Fibroblast of villous mesenchyme (primary cell): ENCODE measurements at places on chromosomes 16 and 17. TPM values are rescaled to one million over a fixed set of nuclear protein-coding genes. Genes with fewer than 3 reads are reported as not detected.
A peak's percentile ranks its signal among the peaks of the same experiment; 100 is the strongest.

HEATR9 gene
- total RNA-seq: not detected in 2 replicates

ARHGAP44 gene
- 0.64 and 1.3 TPM in 2 replicates for total RNA-seq

TBC1D26 gene
- under 0.01 TPM in 1 of 2 replicates, not detected in the other for total RNA-seq

AANAT gene
- total RNA-seq: not detected in 2 replicates

HBA1 gene
- not detected in 2 replicates for total RNA-seq

SAMD14 gene
- 4.7 and 5.8 TPM in 2 replicates for total RNA-seq

GRCh38 chr17:74592087-74592990 lies at the start of gene CD300LD:
Gene CD300LD, minus strand, starts transcription at chr17:74592283. Its CDS starts 81 bp downstream, at chr17:74592202.
- no peak for DNase-seq

- DNase-seq: no peak
Observed at GRCh38 chr16:70689970-70690891, 4.4 kb upstream of the MTSS2 start.

- peak; percentile 34 for DNase-seq
Observed at GRCh38 chr17:12983991-12984884, 33.6 kb downstream of the ELAC2 start.

- peak; percentile 73 for DNase-seq
Observed at GRCh38 chr17:81867170-81867990, 3.8 kb downstream of the ARHGDIA start.

DNA sequence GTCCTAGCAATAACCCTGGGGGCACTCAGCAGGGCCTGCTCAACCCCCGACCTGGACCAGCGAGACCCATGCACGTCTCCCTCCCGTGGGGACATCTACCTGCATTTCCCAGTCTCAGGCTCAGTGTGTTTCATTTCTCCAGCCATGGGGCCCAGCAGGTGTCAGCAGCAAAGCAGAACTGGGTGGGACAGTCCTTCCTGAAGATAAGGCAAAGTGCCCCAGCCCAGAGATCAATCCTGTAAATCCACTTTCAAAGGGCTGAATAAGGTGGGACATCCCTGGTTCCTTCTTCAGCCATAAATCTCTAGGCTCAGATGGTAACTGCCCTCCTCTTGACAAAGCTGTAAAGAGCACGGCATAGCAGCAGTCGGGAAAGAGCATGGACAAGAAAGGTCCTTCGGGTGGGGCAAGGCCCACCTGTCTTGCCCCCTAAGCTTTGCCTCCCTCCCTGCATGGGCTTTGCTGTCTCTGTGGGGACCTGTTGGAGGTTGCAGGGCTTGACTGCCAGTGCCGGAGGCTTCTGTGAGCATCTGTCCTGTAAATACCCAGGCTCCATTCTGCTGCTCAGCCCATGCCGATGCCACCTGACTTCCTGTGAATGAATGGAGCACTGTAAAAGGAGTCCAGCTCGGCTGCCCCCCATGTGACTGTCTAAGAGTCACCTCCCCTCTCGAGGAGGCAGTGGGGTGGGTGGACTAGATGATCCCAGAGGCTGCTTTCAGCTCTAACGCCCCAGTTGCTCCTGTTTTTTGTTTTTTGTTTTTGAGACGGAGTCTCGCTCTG lies 84.8 kb upstream of the TBC1D3K start:
- no peak for DNase-seq

DNA sequence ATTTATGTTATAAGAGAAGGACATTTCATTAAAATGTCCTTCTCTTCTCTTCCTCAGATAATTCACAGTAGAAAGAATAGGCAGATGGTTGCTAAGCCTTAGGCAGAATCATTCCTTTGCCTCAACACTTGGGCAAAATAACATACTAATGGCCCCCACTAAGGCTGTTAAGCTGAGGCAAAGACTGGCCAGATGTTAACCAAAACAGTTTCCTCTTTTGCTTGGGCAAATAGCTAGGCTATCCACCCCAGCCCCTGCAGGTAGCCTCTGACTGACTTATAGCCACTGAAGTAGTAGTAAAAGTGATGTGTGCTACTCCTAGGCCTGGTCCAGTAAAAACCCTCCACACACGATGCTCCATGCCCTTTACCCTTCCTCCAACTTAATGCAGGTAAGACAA lies 55.2 kb downstream of the SPAG9 start:
- no peak for DNase-seq

GRCh38 chr17:66682283-66682682 lies 152.6 kb upstream of the CACNG5 start:
- no peak for DNase-seq

DNA sequence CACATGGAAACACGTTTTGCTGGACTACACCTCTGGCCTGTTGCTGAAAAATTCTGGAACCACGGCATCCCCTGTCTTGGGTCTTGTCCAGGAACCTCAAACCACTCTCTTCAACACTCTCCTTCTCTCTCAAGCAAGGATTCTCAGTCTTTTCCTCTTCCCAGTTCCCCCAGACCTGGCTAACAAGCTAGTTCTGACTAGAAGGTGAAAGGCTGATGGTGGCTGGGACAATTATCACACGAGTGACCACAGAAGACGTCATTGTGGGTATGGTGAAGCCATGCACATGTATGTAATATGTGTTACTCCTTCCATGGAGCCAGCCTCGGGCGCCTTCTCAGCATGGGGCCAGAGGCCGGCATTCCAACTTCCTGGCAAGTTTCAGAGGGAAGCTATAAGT lies 123.0 kb downstream of the CDYL2 start:
- DNase-seq: no peak
